ENCODE measurements at places on chromosomes 1 and 21. TPM values are rescaled to one million over a fixed set of nuclear protein-coding genes. Genes with fewer than 3 reads are reported as not detected.

DNA sequence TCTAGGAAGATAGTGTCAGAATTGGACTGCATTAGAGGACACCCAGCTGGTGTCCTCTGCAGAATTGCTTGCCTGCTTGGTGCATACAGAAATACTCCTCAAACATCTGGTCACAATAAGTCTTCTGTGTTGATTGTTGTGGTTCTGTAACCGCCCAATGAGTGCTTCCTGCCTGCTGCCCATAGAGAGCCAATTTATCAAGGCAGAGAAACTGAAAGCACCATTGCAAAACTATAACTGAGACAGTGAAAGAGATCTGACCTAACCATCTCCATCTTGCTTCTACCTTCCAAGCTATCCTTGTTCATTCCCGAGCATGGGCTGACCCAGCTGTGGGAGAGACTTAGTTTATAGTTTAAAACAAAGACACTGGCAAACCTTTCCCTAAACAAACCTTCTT is 462.4 kb upstream of the RGS18 start:
- no peak overlapping the region for H3K27ac ChIP-seq
- H3K27me3 ChIP-seq: no peaks in the 10 kb centered on the region
- H3K36me3 ChIP-seq: no peaks in the 10 kb centered on the region
- peaks cover 2% of the 10 kb centered on the region for H3K4me1 ChIP-seq

DNA sequence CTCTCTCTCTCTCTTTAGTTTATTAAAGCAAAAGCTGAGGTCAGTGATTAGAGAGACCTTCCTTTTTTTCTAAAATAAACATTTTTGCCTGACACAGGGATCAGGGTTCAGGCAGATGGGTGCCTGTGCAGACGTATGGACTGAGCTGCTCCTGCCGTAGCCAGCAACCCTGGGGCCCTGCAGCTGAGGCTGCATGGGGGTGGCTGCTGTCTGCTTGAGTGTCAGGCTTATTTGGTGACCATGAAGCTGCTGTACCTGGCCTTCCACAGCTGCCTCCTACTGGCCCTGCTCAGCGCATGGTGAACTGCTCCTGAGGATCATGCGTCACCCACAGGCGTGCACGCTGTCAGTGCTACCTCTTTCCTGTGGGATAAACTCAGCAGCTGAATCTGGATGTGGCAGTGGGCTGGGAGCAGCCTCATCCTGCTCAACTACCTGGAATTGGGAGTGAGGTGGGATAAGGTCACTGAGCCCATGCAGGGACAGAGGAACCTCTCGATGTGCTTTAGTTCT is 35.1 kb downstream of the GNG4 start:
- no peaks in the 10 kb centered on the region for H3K27me3 ChIP-seq
- H3K4me3 ChIP-seq: no peak overlapping the region
- DNase-seq: no peak
- H3K27ac ChIP-seq: no peak overlapping the region
- no peaks in the 10 kb centered on the region for H3K36me3 ChIP-seq

DNA sequence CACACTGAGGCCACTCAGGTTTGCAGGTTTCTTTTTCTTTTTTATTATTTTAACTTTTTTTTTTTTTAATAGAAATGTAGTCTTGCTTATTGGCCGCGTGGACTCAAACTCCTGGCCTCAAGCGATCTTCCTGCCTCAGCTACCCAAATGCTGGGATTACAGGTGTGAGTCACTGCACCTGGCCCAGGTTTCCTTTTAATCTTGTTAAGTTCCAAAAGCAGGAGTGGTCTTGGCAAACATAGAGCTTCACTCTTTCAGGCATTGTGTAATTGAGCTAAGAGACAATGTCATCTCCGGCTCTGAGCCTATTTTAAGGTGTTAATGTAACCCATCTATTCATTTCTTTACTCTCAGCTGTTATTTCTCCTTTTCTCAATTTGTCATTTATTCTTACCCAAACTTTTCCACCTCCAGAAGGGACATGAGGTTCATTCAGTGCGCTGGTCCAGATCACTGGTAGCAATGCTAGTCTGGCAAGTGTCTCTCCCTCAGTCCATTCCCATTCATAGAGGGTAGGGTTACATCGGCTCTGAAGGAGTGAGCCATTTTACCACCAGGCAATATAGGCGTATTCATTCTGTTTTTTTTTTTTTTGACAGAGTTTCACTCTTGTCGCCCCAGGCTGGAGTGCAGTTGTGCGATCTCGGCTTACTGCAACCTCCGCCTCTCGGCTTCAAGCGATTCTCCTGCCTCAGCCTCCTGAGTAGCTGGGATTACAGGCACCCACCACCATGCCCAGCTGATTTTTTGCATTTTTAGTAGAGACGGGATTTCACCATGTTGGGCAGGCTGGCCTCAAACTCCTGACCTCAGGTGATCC is 11.3 kb upstream of the MFSD2A start:
- no peak overlapping the region for H3K27ac ChIP-seq
- DNase-seq: no peak
- H3K4me1 ChIP-seq: no peaks in the 10 kb centered on the region
- H3K4me3 ChIP-seq: no peak overlapping the region

DNA sequence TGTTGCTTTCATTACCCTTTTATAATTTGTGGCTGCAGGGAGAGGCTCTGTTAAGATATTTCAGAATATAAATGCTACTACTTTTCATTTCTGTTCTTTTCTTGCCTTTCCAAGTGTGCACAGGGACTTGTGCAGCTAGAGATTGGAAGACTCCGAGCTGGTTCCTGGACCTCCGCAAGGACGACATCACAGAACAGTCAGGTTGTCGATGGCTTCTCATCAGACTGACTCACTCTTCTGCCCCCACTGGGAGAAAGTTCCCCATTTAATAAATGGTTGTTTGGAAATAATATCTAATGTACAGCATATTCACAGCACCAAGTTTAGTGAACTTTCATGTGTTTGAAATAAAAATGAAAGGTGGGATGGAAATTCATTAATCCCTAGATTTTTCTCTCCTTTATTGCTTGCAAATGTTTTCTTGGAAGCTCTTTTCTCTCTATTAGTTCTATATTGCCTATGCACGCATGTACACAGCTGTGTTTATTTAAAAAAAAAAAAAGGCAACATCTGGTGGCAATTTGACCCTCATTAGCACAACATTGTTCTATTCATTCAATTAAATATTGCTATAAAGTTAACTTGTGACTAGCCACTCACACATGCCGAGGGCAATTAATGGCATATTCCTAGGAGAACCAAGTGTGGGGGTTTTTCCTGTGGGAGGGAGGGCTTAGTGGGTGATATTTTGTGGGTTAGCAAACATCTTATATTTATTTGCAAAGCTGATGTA is 77.5 kb upstream of the L1TD1 start:
- H3K36me3 ChIP-seq: peaks cover 18% of the 10 kb centered on the region
- no peak overlapping the region for H3K4me3 ChIP-seq
- no peaks in the 10 kb centered on the region for H3K27me3 ChIP-seq
- no peak for DNase-seq
- H3K27ac ChIP-seq: no peak overlapping the region

- peak overlapping the region; percentile 44 for H3K27ac ChIP-seq
- H3K36me3 ChIP-seq: peaks cover 53% of the 10 kb centered on the region
- peak overlapping the region; percentile 73 for H3K4me3 ChIP-seq
- no peaks in the 10 kb centered on the region for H3K27me3 ChIP-seq
These were observed 592 bp downstream of the AGRN start for GRCh38 chr1:1020415-1021009.

DNA sequence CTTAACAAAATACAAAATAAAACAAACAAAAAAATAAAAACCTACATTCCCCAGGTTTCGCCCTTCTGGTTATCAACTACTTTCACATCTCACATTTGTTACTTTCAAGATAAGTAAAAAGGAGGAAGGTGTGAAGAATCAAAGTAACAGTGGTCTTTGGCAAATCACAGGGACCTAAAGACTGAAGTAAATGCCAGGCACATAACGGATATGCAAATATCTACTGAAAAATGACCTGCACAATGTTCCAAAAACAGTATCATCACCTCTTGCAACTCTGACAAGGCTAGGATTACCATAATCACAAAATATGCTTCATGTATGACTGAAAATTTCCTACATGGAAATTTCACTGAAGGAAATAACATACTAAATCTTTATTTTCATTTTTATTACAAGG is 29.3 kb downstream of the COP1 start:
- no peak overlapping the region for H3K27ac ChIP-seq
- no peak for DNase-seq
- H3K4me1 ChIP-seq: no peaks in the 10 kb centered on the region
- peaks cover 10% of the 10 kb centered on the region for H3K36me3 ChIP-seq
- H3K4me3 ChIP-seq: no peak overlapping the region
- no peaks in the 10 kb centered on the region for H3K27me3 ChIP-seq

DNA sequence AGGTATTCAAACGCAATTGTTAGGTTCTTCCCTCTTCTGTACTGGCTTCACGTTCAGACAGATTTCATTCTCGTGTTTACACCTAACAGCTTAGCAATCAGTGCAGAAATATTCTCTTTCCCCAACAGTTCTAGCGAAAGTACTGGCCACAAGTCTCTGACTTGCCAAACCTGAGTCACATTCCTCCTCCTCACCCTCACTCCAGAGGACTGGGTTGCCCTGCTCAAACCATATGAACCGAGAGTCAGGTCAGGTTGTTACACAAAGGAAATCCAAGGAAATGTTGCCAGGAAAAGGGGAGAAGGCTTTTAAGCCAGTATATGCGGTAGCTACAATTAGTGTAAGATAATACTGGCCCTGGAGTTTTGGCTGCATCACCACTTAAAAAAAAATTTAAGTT is 282.5 kb downstream of the RGS7 start:
- no peaks in the 10 kb centered on the region for H3K4me1 ChIP-seq
- no peak overlapping the region for H3K27ac ChIP-seq
- H3K27me3 ChIP-seq: no peaks in the 10 kb centered on the region
- H3K4me3 ChIP-seq: no peak overlapping the region
- H3K36me3 ChIP-seq: peaks cover 5% of the 10 kb centered on the region
- no peak for DNase-seq

DNA sequence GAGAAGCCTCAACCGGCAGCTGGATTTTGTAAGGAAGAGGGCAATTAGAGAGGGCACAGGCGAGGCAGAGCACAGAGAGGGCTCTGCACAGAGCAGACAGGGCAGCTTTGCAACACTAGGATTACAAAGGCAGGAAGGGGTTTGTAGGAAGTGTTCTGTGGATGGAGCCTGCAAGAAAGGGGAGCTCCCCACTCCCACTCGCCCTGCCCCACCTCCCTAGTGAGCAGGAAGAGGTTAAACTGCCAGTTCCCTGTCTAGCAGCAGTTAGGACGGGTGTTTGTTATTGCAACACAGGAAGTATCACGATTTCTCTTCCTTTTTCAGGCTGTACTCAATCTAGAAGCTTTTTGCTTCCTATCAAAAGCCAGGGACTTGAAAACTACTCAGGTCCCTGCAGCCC is 63.3 kb upstream of the LRRC8D start:
- H3K27ac ChIP-seq: no peak overlapping the region
- H3K27me3 ChIP-seq: peaks cover 68% of the 10 kb centered on the region
- H3K36me3 ChIP-seq: no peaks in the 10 kb centered on the region
- no peak overlapping the region for H3K4me3 ChIP-seq
- peaks cover 11% of the 10 kb centered on the region for H3K4me1 ChIP-seq

- H3K36me3 ChIP-seq: peaks cover 8% of the 10 kb centered on the region
- peak; percentile 35 for DNase-seq
- H3K27me3 ChIP-seq: no peaks in the 10 kb centered on the region
These were observed 71.3 kb upstream of the KIAA1614 start for GRCh38 chr1:180841415-180841814.

GRCh38 chr1:103477101-103477500 is 48.4 kb upstream of the RNPC3 start:
- H3K27ac ChIP-seq: no peak overlapping the region
- H3K36me3 ChIP-seq: no peaks in the 10 kb centered on the region
- DNase-seq: no peak
- H3K4me1 ChIP-seq: no peaks in the 10 kb centered on the region

GRCh38 chr1:94299627-94300553 is 62.5 kb upstream of the ARHGAP29 start:
- peak overlapping the region; percentile 82 for H3K27ac ChIP-seq
- peaks cover 6% of the 10 kb centered on the region for H3K36me3 ChIP-seq
- H3K27me3 ChIP-seq: no peaks in the 10 kb centered on the region
- peak; percentile 75 for DNase-seq
- peak overlapping the region; percentile 44 for H3K4me3 ChIP-seq
- peaks cover 30% of the 10 kb centered on the region for H3K4me1 ChIP-seq

DNA sequence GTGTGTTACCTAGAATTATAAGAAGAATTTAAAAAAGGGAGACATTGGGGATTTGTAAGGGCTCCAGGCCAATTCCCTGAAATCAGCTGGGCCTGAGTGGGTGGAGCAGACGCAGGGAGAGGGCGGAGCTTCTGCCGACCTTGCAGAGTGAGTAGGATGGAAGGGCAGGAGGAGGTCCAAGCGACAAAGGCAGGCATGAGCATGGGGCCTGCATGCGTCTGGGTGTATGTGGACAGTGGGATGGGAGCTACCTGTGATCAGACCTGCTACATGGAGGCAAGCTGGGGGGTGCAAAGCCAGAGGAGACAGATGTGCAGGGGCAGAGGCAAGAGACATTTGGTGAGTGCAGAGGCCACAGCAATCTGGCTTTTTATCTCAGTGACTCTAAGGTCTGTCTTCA is 105.3 kb upstream of the OLIG2 start:
- H3K36me3 ChIP-seq: no peaks in the 10 kb centered on the region
- no peak overlapping the region for H3K27ac ChIP-seq
- no peak overlapping the region for H3K4me3 ChIP-seq
- H3K4me1 ChIP-seq: no peaks in the 10 kb centered on the region

- H3K4me1 ChIP-seq: peaks cover 2% of the 10 kb centered on the region
- no peak for DNase-seq
- no peaks in the 10 kb centered on the region for H3K36me3 ChIP-seq
- no peak overlapping the region for H3K4me3 ChIP-seq
These were observed 16.9 kb upstream of the MAP10 start for GRCh38 chr1:232788235-232788872.

DNA sequence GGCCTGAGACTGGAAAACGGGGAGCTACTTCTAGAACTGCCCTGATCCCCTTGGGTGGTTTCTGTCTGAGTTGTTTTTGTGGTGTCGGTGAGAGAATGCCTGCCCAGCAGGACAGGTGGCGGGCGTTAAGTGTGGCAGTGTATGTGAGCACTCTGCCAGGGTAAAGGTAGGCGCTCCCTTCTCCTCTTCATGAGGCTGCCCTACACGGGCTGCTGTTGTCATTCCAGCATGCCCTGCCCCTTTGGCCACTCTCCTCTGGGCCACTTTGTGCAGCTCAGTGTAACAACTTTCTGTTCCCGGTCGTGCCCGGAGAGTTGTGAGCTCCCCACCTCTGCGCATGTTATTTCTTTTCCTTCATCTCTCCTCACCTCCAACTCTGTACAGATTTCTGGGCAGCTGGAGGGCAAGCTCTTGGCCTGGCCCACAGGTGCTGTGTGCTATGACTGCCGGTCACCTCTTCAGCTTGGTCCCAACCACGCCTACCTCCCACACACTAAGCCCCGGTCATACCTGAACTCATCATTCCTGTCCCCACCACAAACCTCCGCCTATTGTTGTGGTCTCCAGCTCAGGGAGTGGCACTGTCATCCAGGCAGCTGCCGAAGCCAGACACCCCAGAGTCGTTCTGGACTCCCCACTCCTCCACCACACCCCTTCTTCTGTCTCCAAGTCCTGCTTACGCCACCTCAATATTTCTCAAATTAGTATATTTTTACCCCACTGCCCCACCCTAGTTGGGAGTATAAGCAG is 69.0 kb downstream of the GADD45A start:
- DNase-seq: no peak
- H3K27me3 ChIP-seq: no peaks in the 10 kb centered on the region
- peaks cover 20% of the 10 kb centered on the region for H3K36me3 ChIP-seq
- H3K4me1 ChIP-seq: peaks cover 70% of the 10 kb centered on the region

The OR2M3 gene
- not detected for total RNA-seq

The PLPP3 gene
- total RNA-seq: 17.4 TPM

The PLEKHA6 gene
- total RNA-seq: 94.9 TPM

The SERPINC1 gene
- 0.59 TPM for total RNA-seq

The LAMTOR5 gene
- total RNA-seq: 85.6 TPM

The VWA5B1 gene
- not detected for total RNA-seq

The CCDC30 gene
- 5.1 TPM for total RNA-seq

The LCE6A gene
- not detected for total RNA-seq

The CSF3R gene
- not detected for total RNA-seq

The SLC9C2 gene
- total RNA-seq: not detected

The CD84 gene
- not detected for total RNA-seq
